ENCODE measurements at places on chromosomes 2 and 18.

- no peak for DNase-seq
These were observed 276.1 kb upstream of the SIX2 start for GRCh38 chr2:45285311-45285710.

DNA sequence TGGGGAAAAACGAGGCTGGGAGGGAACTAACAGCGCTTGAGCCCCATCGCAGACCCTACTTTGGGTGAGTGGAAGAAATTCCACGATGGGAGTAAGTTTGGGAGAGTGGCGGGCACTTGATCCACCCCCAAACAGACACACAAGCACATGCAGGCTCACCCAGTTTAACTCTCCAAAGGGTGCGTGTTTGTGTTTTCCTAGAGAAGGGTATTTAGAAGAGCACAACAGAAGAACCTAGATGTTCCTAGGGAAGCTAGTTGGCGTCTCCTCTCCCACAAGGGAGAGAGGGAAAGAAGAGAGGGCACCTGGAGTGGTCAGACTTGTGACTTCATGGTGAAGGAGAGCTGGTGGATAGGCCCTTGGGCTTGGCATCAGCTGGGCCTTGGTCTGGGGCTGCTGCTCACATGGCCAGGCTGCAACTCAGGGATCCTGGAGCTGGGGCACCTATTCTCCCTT, 3.2 kb downstream of the GATA6 start:
- DNase-seq: no peak

GRCh38 chr18:9861157-9861556, 24.6 kb upstream of the TXNDC2 start:
- DNase-seq: no peak

DNA sequence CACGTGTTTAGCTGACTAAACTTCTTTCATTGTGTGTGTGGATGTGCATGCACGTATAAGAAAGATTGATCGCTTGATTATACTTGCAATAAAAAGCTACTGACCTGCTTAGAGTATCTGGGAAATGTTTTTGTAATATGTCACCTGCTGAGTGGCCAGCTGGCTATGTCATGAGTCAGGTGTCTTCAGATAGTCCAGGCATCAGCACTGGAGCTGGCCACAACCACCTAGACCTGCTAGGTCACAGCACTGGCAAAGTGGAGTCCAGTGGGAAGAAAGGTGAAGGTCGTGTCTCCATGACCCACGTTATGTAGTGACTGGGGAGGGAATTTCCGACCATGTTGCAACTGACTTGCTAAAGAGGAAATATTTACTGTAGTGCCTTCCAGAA, 147.0 kb downstream of the ESCO1 start:
- DNase-seq: no peak

- DNase-seq: no peak
These were observed 456.7 kb downstream of the SOX11 start for GRCh38 chr2:6148882-6149281.

DNA sequence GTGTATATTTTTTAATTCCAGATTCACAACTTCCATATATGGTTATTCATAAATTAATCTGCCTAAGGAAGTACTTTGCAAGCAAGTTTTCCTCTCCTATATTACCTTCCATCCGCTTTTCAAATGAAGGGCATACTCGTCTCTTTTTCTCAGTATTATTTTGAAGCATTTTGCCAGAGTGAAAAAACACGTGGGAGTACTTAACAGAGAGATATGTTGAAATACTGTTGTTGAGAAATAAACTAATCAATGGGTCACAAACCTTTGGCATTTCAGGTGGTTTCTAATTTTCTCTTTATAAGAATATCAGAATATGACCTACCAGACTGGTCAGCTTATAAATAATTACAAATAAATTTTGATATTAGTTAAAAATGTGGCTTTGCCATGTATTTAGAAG, 67.6 kb downstream of the CCDC102B start:
- no peak for DNase-seq

Data from hematopoietic multipotent progenitor cell treated with erythropoietin and hydrocortisone succinate and interleukin-3 and kit ligand, for 4 days (in vitro differentiated cells).